ENCODE measurements at places on chromosomes 2 and 18. TPM values are rescaled to one million over a fixed set of nuclear protein-coding genes. Genes with fewer than 3 reads are reported as not detected.

DNA sequence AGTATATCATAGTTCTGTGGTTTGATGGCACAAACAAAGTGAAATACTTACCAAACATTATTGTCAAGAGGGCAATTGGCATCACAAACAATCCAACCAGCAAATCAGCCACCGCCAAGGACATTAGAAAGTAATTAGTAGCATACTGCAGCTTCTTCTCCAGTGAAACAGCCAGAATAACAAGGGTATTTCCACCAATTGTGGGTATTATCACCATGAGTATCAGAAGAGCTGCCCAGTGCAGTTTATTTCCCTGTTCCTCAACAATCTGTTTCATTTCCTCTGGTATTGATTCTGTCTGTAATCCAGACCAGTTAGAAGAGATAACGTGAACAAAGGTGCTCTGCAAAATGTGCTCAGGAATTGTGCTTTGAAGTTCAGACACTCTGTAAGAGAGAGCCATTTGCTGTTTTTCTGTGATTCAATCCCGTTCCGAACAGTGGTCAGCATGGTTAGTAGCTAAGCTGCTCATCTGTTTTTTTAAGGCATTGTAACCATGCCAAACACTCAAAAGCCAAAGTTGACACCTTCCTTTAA, 1.4 kb downstream of the HTR2B start:
- no peak overlapping the region for H3K4me3 ChIP-seq
- peaks cover 4% of the 10 kb centered on the region for H3K36me3 ChIP-seq
- DNase-seq = no peak
- no peak overlapping the region for H3K27ac ChIP-seq
- H3K27me3 ChIP-seq = no peaks in the 10 kb centered on the region

MOCOS gene
- 2.0 TPM for total RNA-seq

UPP2 gene
- not detected for total RNA-seq

GRCh38 chr2:20509301-20509769, 62.5 kb downstream of the RHOB start:
- no peaks in the 10 kb centered on the region for H3K36me3 ChIP-seq
- no peak overlapping the region for H3K4me3 ChIP-seq
- no peak for DNase-seq
- H3K4me1 ChIP-seq = no peaks in the 10 kb centered on the region

- H3K4me1 ChIP-seq = no peaks in the 10 kb centered on the region
- H3K27me3 ChIP-seq = no peaks in the 10 kb centered on the region
- no peak overlapping the region for H3K4me3 ChIP-seq
- no peak for DNase-seq
- no peaks in the 10 kb centered on the region for H3K36me3 ChIP-seq
Measured at GRCh38 chr2:50606860-50607259, 425.1 kb downstream of the NRXN1 start.

GRCh38 chr2:196341277-196341841, 170.0 kb upstream of the STK17B start:
- no peak for DNase-seq
- no peaks in the 10 kb centered on the region for H3K4me1 ChIP-seq
- H3K27ac ChIP-seq = no peak overlapping the region

ANKRD44 gene
- 6.0 TPM for total RNA-seq

DNA sequence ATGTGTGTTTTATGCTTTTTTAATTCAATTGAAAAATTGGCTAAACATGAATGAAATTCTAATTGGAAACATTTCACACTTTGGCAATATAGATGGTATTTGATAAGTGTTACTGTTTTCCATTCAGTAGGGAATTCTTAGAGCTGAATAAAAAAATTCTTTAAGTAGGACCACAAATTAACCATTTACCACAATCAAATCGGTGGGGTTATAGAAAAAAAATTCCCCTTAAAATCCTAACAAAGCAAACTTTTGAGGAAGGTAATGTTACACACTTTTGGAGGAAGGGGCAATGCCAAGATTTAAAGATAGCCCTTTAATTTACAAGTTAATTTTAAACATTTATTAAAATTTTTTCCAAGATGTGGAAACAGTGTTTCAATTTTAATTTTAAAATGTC, 279.0 kb upstream of the FIGN start:
- no peak for DNase-seq
- peaks cover 17% of the 10 kb centered on the region for H3K4me1 ChIP-seq
- H3K27me3 ChIP-seq = peaks cover 3% of the 10 kb centered on the region
- no peak overlapping the region for H3K27ac ChIP-seq
- H3K4me3 ChIP-seq = no peak overlapping the region

- H3K4me1 ChIP-seq = peaks cover 4% of the 10 kb centered on the region
- no peaks in the 10 kb centered on the region for H3K36me3 ChIP-seq
- no peak overlapping the region for H3K4me3 ChIP-seq
- no peaks in the 10 kb centered on the region for H3K27me3 ChIP-seq
Measured at GRCh38 chr18:1014509-1014908, 109.8 kb downstream of the ADCYAP1 start.

DNA sequence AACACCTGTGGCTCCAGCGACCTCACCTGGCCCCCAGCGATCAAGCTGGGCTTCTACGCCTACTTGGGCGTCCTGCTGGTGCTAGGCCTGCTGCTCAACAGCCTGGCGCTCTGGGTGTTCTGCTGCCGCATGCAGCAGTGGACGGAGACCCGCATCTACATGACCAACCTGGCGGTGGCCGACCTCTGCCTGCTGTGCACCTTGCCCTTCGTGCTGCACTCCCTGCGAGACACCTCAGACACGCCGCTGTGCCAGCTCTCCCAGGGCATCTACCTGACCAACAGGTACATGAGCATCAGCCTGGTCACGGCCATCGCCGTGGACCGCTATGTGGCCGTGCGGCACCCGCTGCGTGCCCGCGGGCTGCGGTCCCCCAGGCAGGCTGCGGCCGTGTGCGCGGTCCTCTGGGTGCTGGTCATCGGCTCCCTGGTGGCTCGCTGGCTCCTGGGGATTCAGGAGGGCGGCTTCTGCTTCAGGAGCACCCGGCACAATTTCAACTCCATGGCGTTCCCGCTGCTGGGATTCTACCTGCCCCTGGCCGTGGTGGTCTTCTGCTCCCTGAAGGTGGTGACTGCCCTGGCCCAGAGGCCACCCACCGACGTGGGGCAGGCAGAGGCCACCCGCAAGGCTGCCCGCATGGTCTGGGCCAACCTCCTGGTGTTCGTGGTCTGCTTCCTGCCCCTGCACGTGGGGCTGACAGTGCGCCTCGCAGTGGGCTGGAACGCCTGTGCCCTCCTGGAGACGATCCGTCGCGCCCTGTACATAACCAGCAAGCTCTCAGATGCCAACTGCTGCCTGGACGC, 4.9 kb downstream of the GPR35 start:
- no peaks in the 10 kb centered on the region for H3K4me1 ChIP-seq
- no peak for DNase-seq
- no peaks in the 10 kb centered on the region for H3K27me3 ChIP-seq
- no peak overlapping the region for H3K4me3 ChIP-seq
- H3K36me3 ChIP-seq = peaks cover 2% of the 10 kb centered on the region

Measured in progenitor cell of endocrine pancreas (in vitro differentiated cells).